ENCODE measurements at places on chromosomes 4 and X.

GRCh38 chr4:10963958-10964703 lies 279.6 kb upstream of the CLNK start:
- DNase-seq: no peak

DNA sequence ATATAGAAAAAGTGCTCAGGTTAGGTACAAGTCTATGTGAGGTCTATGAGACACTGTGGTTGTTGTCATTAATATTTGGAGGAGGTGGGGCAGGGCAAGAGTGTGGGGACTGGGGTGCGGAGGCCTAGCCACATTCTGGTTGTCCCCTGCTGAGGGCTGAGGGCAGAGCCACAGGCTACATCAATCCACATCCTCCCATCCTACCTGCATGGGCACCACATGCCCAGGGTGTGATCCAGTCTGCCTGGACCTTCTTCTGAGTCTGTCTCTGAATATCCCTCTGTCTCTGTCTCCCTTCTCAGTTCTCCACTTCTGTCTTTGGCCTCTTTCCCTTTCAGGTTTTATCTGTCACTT lies 1.2 kb upstream of the GATA1 start:
- DNase-seq: no peak

- DNase-seq: no peak
These were observed 88.4 kb upstream of the SHOX start for GRCh38 chrX:542179-542578.

- no peak for DNase-seq
These were observed 69.4 kb upstream of the SPANXB1 start for GRCh38 chrX:140933016-140933415.

- no peak for DNase-seq
These were observed 86.0 kb downstream of the LRP2BP start for GRCh38 chr4:185309770-185310169.

- no peak for DNase-seq
These were observed 55.4 kb upstream of the PLAC1 start for GRCh38 chrX:134713618-134714107.

- DNase-seq: no peak
These were observed 24.7 kb downstream of the ETNPPL start for GRCh38 chr4:108738003-108738706.

DNA sequence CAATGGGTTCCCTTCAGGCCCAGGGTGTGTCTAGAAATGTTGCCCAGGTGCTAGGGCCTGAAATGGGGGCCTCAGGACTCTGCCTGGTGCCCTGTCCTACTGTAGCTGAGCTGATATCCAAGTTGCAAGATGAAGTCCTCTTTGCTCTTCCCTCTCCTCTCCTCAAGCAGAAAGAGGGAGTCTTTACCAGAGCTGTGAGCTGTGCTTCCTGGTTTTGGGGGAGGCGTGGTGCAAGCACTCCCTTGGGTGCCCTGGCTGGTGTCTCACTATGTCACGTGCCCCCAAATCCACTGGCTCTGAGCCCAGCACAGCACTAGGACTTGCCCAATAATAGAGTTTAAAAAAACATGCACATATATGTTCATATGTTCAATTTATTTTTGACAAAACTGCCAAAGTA lies 29.3 kb upstream of the CT47A1 start:
- no peak for DNase-seq

DNA sequence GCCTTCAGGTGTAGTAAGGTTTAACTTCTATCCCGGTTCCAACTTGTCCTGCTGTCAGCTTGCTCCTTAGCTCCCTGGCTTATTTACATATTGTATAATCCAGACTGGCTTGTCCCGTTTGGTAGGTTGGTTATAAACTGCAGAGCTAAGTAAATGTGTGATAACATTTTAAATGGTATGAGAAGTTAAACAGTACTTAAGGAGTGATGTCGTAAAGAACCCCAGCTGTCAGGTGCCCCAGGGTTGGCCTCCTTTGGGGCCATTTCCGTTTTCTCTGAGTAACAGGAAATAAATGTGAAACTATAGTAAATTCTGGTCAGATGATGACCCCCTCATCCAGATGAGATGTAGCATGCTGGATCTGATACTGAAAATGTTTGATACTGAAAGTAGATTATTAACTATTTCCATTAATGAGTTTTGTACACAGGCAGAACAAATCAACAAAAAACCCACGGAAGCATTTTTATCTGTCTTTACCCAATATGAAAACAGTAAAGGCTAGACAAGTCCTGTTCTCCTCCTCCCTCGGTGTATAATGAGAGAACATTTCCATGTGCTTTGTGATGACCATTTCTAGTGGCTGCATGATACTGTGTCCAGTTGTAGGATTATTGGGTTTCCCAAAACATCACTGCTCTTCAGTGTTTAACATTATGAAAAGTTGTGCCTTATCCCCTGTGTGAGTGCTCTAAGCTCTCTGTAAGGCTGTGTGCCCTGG lies 22.4 kb downstream of the GAB1 start:
- peak; percentile 9 for DNase-seq

DNA sequence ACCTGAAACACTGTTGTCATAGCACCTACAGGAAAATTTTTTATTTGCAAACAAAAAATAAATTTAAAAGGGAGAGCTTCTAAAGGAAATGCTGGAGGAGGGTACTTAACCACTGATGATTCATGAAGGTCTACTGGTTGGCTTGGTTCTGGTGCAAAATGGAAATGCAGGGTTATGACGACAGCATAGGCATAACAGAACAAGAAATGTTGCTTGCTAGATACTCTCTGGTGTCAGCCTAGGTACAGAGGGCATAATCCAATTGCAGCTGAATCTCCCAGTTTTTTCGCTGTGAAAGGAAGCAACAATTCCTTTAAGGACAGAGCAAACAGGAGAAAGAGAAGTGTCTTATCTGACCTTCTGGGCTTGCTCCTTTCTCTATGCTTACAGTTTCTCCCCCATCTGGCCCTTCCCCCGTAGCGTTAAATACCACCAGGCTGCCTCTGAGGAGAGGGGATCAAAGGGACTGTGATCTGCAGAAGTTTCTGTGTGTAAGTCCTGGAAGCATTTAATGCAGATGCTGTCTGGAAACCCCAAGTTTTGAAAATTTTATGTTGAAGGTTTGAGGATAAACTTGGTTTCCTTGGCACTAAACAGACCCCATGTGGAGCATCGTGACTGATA lies 23.7 kb upstream of the CASK start:
- DNase-seq: no peak

DNA sequence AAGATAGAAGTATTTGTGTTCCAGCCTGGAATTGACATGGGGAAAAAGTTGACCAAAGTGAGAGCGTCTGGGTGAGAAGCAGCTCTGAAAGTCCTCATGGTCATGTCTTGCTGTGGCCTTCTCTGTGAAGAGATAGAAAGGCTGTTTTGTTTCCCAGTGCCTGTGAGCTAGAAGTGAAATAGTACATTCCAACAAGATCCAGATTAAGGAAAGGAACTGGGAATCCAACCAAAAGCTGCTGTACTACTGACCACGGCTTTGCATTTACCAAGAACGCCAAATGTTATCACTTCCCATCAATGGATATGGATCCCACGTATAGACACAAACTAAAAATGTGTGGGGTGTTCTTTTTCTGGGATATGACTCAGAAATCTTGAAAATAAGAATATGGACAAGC lies 51.2 kb downstream of the TENM3 start:
- no peak for DNase-seq

GRCh38 chr4:26609391-26609790 lies 25.5 kb downstream of the TBC1D19 start:
- DNase-seq: no peak

GRCh38 chr4:5052204-5052702 lies 973 bp downstream of the STK32B start:
- DNase-seq: no peak

GRCh38 chr4:106425576-106425975 lies 57.0 kb upstream of the GIMD1 start:
- DNase-seq: no peak

- DNase-seq: no peak
These were observed 57.5 kb downstream of the FAM13A start for GRCh38 chr4:88999392-88999930.

DNA sequence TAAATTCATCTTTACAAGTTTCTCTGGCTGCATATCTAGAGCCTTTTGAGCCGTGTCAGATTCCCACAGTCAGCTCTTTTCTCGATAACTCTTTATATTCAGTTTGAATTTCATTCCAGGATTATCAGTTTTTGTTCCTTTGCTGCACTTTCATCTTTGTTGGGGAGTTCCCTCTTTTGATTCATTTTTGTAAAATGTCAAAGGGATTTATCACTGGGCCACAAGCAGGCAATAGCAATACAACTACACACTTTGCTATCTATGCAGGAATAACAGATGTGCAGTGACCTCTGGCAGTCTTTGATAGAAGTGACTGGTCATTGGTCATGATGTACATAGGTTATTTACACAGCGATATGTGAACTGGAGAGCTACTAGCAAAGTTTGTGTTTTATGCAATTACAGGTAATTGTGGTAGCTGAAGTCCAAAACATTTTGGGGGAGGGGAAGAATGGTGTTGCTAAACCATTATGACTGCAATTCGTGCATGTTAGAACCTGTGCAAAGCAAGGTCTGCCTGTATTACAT lies 43.8 kb downstream of the HPGDS start:
- DNase-seq: no peak

DNA sequence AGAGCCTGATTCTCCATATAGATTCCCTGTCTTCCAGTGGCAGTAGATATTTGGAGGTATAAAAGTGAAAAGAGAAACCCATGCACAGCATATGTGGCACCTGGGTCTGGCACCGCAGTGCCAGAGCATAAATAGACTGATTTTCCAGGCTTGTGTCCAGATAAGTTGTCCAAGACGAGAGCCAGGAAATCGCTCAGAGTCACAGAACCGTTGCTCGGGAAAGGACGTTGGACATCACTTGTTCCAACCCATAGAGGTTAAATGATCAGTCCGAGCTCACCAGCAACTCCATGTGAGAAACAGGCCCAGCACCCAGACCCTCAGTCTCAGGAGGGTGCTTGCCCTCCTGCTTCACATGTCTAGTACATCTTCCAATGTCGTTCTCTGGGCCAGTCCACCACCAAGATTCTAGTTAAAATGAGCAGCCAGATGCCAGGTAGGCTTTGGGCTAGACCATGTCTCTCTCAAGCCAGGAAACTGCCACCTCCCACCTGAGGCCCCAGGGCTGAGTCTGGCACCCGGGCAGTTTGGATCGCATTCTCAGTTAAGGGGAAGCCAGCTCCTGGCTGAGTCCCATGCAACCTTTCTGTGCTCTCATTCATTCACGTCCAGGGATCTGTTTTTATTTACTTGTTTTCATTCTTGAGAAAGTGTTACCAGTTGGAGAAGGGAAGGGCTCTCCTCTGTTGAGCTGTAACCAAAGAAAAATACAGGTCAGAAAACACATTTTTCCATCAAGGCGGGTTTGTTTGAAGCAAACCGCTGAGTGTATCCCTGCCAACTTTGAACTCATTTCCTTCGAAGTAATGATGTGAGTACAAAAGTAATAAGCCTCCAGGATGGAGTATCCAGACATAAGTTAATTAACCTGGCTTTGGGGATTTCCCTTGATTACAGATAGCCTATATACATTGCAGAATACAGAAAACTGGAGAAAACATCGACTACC lies 91.7 kb downstream of the PHOX2B start:
- DNase-seq: no peak

- no peak for DNase-seq
These were observed 299.9 kb downstream of the ASMT start for GRCh38 chrX:1914606-1915365.

- DNase-seq: no peak
These were observed 36.5 kb downstream of the EFNB1 start for GRCh38 chrX:68865300-68865699.

- DNase-seq: no peak
These were observed 52.8 kb downstream of the ANAPC10 start for GRCh38 chr4:145045180-145045579.

- DNase-seq: no peak
These were observed 1.1 kb downstream of the RAB39B start for GRCh38 chrX:155262970-155263754.

- no peak for DNase-seq
These were observed 44.2 kb downstream of the MAML3 start for GRCh38 chr4:140109737-140110136.

DNA sequence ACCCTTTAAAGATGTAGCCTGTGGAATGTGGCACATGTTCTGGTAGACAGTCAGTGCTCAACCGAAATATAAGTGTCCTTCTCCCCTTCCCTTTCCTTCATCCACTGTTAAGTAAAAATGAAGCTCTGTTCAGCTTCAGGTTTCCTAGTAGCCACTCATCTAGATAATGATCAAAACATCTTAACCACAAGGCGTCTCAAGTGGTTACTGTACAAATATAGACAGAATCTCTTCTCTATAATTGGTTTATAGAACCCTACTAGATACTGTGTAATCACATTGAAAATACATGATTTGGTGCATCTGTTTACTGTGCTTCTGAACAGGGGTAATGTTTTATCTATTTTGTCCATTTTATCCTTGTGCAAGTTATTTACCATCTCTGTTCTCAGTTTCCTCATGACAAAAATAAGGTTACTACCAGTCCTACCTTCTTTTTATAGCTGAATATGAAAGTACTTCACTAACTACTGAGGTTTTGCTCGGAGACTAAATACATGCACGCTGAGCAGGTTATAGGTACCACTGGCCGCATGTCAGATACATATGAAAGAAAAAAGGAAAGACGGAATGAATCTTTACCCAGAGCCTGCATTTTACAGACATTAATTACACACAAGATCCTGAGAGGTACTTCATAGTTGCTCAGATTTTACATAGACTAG lies 20.3 kb upstream of the SLC25A4 start:
- DNase-seq: no peak

GRCh38 chrX:116238093-116238492 lies 67.5 kb downstream of the AGTR2 start:
- DNase-seq: no peak

GRCh38 chr4:150938417-150938816 lies 76.7 kb downstream of the LRBA start:
- no peak for DNase-seq

DNA sequence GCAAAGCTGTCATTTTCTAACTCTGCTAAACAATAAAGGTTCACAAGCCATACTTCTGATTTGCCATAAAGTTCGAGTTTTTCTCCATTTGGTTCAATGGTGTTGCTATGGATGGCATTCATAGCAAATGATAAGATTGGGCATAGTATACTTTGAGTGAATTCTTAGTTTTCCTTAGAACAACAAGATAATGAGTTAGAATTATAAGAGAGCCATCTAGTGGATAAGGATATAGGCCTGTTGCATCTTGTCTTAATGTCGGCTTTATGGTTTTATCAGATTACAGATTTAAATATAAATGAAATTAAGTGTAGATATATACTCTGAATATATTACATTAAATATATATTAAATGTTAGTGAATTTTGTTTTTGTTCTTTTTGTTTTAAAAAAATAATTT lies 644.6 kb downstream of the IL1RAPL1 start:
- no peak for DNase-seq

GRCh38 chrX:8879750-8880149 lies 78.6 kb upstream of the FAM9A start:
- DNase-seq: no peak

DNA sequence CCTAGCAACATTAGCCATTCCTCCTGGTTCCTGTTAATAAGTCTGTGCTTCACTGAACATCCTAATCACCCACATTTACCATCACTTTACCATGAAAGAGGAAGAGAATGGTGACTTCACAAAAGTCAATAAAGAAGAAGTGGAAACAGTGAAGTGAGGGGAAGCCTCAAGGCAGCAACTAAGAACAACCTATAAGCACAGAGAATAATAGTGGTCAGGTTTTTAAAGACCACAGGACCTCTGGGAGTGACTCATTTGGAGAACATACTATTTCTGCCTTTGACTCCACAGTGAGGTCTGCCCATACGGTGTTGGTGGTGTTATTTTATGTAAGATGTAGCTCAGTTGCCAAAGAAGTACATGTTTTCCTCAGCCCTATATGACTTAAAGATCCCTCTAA lies 86.0 kb upstream of the TET2 start:
- DNase-seq: peak; percentile 52

Measured in RCC 7860 (cell line).